ENCODE measurements at places on chromosomes 12 and 14.

- DNase-seq = no peak
Measured at GRCh38 chr12:47954058-47954457, 9.3 kb upstream of the TMEM106C start.

GRCh38 chr14:81476816-81477215 is 56.8 kb downstream of the SEL1L start:
- DNase-seq = no peak

DNA sequence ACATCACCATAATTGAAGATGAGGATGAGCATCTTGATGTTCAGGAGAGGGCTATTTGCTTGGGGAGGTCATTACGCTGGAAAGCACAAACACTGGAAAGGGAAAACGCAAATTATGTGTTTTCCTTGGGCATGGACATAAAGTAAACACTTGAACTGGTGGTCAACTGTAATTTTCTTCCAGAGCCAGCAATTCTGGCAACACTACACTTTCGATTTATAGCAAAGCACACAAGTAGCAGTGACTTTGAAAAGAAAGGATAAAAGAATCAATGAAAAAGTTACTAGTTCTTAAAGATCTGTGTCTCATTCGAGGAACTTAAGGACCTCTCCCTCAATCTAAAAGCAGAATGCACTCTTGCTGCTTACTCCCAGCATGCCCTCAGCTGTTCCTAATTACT is 2.2 kb downstream of the CLEC14A start:
- DNase-seq = no peak

DNA sequence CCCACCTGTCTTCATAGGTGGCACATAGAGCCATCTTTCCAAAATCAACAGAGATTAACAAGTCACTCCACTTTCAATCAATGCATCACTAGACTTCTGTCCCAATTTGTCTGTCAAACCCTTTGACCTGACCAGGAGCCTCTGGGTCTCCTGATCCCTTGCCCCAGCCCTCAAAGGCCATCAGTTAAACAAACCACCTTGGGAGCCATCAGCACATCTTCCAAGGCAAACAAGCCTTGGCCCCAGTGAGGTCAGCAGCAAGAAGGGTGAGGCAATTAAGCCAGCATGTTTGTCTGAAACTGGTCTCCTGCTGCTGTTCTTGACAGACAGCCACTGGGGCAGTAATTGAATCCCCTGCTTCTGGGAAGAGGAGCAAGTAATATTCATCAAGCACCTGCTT is 742.8 kb upstream of the TBX3 start:
- DNase-seq = no peak

DNA sequence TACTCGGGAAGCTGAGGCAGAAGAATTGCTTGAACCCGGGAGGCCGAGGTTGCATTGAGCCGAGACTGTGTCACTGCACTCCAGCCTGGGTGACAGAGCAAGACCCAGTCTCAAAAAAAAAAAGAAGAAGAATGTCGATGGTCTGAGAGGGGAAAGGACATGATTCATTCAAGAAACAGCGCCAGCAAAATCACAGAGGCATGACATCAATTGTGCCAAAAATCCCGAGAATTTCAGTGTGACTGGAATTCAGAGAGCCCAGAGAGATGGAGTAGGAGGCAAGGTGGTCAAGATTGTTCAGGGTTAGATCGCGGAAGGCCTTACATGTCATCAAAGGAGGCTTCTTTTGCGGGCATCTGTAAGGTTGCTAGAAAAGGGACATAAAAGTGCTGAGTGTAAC is 483.3 kb downstream of the VRK1 start:
- DNase-seq = no peak

GRCh38 chr14:52918486-52918885 is 32.4 kb downstream of the FERMT2 start:
- no peak for DNase-seq

DNA sequence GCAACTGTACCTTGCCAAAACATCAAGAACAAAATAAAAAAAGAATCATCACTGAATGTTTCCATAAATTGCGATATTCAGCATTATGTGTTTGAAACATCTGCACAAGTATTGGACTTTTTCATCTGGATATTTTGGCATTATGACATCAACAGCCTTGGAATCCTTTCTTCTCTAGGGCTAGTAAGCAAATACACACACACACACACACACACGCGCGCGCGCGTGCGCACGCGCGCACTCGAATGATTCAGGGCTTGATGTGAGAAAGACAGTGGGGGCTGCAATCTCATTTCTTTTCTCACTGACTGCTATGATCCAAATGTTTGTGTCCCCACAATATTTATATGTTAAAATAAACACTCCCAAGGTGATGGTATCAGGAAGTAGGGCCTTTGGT is 90.0 kb upstream of the SLC38A4 start:
- no peak for DNase-seq

- no peak for DNase-seq
Measured at GRCh38 chr12:122022393-122023338, 982 bp downstream of the BCL7A start.

DNA sequence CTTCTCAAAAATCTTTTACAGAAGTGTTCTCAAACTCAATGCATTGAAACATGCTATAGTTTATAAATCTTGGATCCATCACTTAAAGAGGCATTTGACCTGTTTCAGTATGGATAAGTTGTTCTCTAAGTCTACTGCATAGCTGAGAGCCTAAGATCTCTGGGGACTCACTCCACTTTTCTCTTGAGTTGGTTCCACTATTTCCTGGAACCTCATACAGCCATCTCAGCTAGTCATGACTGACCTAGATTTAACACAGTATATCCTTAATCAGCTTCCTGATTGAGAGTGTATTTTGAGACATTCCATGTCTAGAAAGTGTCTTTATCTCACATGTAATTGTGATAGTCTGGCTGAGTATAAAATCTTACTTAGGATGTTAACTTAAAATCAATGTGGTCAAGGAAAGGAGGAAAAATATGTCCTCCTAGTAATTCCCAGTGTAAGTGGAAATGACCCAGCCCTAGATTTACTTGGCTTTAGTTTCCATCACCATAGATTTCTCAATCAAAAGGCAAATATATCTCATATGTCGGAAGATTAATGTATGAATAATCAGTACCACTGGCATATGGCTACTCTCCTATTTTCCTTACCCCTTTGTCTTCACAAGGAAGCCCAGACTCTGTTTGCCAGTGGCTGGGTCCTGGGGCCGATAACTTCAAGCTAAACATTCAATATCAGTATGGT is 61.9 kb downstream of the KICS2 start:
- no peak for DNase-seq

DNA sequence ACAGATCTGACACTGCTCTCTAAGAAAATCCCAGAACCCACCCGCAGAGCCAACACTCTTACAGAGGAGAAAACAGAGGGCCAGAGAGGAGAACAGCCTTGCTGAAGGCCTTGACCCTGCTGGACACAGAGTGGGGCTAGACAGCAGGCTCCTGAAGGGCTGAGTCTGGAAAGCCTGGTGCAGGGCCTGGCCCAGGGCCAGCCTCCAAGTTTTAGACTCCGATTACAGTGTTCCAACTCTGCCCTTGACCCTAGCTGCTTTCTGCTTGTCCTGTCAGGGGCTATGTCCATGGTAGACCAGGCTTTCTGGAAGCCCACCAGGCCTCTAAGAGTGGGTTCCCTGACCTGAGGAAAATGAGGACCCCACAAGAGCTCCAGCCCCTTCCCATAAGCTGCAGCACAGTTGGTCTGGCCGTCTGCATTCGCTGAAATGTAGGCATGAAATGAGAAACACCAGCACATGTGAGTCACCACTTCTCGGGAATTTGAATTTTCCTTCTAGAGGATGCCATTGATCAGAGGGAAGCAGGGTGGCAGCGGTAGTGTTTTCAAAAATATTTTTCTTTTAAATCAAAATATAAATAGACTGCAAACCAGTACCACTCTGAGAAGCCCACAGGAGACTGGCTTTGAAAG is 154.4 kb downstream of the CALM1 start:
- no peak for DNase-seq

DNA sequence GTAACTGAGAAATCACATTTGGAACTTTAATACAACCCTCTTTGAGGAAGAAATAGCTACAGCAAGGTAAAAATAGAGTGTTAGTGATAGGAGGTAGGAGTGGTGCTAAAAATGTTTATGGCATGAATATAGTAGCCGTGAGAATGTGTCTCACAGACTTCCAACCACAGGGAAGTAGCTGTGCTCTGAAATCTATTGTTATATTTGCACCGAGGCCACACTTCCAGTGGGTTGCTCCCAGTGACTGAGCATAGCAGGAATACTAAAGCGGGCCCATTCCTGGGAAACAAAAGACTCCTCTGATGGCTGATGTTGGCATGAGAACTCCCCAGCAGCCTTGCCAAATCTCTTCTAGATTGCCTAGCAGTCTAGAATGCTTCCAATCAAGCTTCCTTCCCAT is 174.1 kb upstream of the PLXNC1 start:
- DNase-seq = no peak

GRCh38 chr14:77343662-77344061 is 22.8 kb downstream of the GSTZ1 start:
- no peak for DNase-seq

DNA sequence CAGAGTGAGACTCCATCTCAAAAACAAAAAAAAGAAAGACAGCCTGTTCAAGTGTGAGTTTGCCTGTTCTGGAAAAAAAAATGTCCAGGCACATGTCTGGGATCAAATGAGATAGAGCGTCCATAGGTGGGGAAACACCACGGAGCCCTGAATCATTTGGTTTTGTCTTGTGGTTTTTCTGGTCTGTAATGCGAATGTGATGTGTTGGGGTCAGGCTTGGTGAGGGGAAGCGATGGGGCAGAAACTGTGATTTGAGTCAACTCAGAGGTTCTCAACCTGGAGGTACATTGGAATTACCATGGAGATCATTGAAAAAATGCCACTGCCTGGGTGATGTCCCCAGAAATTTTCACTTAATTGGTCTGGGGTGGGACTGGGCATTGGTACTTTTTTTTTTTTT is 183.9 kb upstream of the PWP1 start:
- no peak for DNase-seq

DNA sequence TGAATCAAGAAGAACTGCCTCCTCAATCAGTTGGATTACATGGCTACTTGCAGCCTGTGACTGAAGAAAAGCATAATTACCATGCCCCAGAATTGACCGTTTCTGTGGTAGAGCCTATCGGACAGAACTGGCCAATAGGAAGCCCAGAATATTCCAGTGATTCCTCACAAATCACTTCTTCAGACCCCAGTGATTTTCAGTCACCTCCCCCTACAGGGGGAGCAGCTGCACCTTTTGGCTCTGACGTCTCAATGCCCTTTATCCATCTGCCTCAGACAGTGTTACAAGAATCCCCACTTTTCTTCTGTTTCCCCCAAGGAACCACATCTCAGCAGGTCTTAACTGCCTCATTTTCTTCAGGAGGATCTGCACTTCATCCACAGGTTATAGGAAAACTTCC is 80.8 kb downstream of the RAD52 start:
- no peak for DNase-seq

DNA sequence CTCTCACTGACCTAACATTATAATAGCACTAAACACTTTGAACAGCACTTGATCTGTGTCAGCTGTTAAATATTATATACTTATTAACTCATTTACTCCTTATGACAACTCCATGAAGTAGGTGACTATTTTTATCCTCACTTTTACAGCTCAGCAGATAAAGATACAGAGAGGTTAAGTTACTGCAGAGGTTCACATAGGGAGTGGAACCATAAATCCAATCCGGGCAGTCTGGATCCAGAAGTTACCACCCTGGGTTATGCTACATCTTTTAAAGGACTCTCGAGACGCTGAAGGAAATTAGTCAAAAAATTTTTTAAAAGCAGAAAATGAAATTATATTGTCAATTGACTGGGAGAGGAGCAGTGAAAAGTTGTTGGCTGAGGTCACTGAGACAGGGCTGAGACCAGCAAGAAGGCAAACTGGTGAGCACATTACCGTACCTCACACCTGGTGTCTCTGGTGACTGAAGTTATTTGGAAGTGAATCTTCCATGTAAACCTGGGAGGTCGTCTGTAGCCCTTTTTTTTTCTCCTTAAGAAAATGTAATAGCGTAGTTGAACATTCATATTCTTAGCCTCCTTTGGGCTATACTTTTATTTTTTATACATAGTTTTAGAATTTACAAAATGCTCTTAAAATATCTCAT is 1.2 kb upstream of the RIMKLB start:
- DNase-seq = no peak

GRCh38 chr12:50110127-50110761 is 1.8 kb upstream of the COX14 start:
- DNase-seq = no peak

DNA sequence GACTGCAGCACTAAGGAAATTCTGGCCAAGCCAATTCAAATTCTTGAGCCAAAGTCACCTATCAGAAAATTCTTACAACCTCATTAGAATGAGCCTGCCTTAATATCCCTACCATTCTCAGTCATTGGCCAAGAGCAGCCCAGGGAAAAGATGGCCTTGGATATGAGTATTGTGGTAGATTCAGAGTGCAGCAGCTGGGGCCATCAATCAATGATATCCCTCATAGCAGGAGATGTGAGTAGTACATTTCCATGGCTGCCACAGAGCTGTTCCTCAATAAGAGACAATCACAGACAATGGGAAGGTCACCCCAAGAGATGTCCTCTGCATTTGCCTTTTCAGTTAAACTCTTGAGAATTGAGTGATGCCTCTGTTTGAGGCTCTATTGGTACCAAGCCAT is 161.6 kb downstream of the DYRK2 start:
- no peak for DNase-seq

DNA sequence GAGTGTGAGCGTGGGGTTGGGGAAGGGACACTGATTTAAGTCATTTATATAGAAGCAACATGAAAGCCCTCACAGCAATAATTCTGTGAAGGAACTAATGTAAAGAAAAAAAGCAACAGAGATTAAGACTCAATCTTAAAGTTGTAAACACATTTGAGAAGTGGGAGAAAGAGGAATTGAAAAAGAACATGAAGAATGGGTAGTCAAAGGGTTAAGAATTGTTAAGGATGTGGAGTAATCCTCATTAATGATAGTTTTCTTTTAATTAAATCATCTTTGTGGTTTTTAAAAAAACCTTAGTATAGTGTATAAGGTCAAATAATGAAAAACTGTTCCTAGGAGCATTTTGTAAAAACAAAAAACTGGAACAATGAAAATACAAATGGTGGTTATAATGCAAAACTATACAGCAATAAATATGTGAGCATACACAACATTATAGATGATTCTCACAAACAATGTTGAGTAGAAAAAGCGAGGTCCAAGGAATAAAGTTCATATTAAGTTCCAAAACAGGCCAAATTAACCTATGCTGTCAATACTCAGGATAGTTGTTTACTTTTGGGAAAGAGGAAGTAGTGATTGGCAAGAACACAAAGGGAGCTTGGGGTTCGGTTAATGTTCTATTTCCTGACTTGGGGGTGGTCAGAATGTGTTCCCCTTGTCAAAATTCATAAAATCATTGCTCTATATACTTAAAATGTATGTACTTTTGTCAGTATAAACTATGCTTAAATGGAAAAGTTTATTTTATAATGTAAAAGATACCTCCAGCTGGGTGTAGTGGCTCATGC is 120.4 kb upstream of the ATF7IP start:
- DNase-seq = no peak

GRCh38 chr14:34604995-34605394 is 25.0 kb downstream of the SNX6 start:
- DNase-seq = no peak

- DNase-seq = no peak
Measured at GRCh38 chr14:56585461-56586084, 6.0 kb downstream of the TMEM260 start.
